ENCODE measurements at places on chromosomes 11 and 22.

DNA sequence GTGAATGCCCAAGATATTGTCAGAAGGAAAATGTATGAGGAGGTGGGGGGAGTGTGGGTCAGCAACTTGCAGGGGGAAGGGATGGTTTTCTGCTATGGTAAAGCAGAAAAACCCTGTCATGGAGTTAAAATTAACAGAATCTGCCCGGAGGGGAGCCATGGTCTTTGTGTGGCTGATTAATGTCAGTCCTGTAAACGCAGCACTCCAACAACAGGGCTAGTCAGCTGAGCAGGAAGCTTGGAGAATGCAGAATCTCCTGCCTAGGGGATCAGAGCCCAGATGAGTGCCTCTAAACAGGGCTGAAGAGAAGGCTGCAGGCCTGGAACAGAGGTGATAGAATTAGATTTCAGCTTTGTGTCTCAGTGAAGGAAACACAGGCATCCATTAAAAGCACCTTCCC lies 140.9 kb upstream of the MTNR1B start:
- H3K27me3 ChIP-seq, result no peaks in the 10 kb centered on the region
- peak overlapping the region; percentile 64 for H3K27ac ChIP-seq
- H3K4me1 ChIP-seq, result peaks cover 24% of the 10 kb centered on the region
- no peak for DNase-seq

DNA sequence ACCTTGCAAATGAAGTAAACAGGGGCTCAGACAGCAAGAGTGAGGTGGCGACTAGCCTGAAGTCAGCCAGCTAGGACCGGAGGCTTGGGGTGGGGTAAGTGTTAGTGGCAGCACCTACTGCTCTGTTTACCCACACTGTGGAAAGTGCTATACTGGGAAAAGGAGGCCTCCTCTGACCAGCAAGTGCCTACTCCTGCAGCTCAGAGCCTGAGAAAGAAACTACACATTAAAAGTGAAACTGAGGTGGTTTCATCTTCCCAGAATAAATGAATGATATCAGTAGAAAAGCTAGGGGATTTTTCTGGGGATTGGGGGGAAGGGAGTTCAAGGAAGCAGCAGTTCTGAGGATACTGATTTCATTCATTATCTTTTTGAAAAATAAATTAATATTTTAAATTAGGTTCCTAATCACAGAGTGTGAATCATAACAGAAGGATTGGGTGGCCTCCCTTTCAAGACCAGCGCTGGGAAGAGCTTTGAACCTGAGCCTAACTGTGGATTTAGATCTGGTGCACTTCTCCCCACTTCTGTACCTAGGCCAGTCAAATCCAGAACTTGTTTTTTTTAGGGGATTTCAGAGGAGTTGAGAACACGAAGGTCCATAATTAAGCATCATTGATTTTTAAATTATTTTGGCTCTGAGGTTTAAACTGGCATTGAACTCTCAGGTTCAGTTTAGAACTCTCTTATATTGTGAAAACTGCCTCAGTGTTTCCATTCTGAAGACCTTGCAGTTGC lies 48.1 kb upstream of the GRAMD1B start:
- H3K4me3 ChIP-seq, result no peak overlapping the region
- no peak for DNase-seq
- H3K27ac ChIP-seq, result no peak overlapping the region
- peaks cover 16% of the 10 kb centered on the region for H3K27me3 ChIP-seq

DNA sequence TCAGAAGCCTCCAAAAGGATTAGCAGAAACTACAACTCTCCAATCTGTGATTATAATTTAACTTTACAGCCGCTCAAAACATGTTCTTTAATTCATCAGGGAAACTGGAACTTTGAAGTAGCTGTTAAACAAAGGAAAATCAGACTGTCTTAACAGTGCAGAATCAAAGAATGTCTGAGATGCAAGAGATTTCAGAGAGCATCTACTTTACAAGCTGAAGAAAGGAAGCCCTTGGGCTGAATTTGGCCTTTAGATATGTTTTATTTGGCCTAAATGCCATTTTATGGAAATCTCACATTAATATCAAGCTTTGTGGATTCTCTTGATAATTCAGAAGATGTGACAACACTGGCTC lies 281.5 kb upstream of the CTSC start:
- no peaks in the 10 kb centered on the region for H3K36me3 ChIP-seq
- H3K27me3 ChIP-seq, result no peaks in the 10 kb centered on the region
- H3K4me3 ChIP-seq, result no peak overlapping the region
- peaks cover 16% of the 10 kb centered on the region for H3K4me1 ChIP-seq
- no peak for DNase-seq

GRCh38 chr22:32905400-32905799 lies 103.9 kb downstream of the TIMP3 start:
- peaks cover 4% of the 10 kb centered on the region for H3K27me3 ChIP-seq
- H3K4me1 ChIP-seq, result peaks cover 6% of the 10 kb centered on the region
- H3K36me3 ChIP-seq, result no peaks in the 10 kb centered on the region
- DNase-seq, result no peak

- peaks cover 3% of the 10 kb centered on the region for H3K36me3 ChIP-seq
- peak overlapping the region; percentile 95 for H3K27ac ChIP-seq
- H3K4me3 ChIP-seq, result peak overlapping the region; percentile 81
- peaks cover 40% of the 10 kb centered on the region for H3K4me1 ChIP-seq
- DNase-seq, result peak; percentile 31
Observed at GRCh38 chr11:71452199-71453036, 585 bp upstream of the NADSYN1 start.

- H3K36me3 ChIP-seq, result no peaks in the 10 kb centered on the region
- no peak for DNase-seq
- no peak overlapping the region for H3K27ac ChIP-seq
- H3K4me3 ChIP-seq, result no peak overlapping the region
Observed at GRCh38 chr22:36806835-36807234, 10.0 kb downstream of the PVALB start.

GRCh38 chr11:70247042-70247709 lies 23.3 kb upstream of the PPFIA1 start:
- peaks cover 4% of the 10 kb centered on the region for H3K4me1 ChIP-seq
- H3K27ac ChIP-seq, result no peak overlapping the region
- no peaks in the 10 kb centered on the region for H3K36me3 ChIP-seq
- no peak overlapping the region for H3K4me3 ChIP-seq

DNA sequence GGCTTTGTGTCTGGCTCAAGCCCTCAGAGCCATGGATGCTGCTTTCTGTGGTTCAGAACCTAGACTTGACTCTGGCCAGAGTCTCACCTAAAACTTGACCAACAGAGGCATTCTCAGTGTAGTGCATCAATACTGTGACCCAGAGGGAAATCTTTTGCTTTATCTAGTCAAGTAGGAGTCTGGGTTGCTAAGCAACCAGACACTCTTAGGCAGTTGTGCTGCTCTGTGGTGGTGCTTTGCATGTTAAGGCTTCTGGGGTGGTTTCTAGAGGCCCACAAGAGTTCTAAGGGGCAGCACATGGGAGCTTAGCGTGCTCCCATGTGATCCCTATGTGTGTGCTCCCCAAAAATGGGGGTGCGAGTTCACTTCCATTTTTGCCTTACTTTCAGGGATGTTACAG lies 224.6 kb upstream of the PLET1 start:
- H3K4me1 ChIP-seq, result no peaks in the 10 kb centered on the region
- no peak overlapping the region for H3K4me3 ChIP-seq
- no peak for DNase-seq
- no peaks in the 10 kb centered on the region for H3K36me3 ChIP-seq

DNA sequence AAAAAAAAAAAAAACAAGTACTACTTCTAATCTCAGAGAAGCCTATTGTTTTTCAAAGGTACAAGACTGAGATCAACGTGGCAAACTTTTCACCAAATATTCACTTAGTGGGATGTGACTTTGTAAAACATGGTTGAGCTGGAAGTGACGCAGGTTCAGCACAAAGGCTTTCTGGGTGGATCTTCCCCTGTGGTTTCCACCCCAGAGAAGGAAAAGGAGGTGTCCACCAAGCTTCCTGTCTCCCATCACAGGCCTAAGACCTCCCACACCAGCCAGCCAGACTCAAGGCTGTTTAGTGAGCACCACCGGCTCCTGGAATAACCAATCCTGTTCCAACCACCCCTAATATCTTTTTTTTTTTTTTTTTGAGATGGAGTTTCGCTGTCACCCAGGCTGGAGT lies 5.7 kb downstream of the TMEM184B start:
- H3K27me3 ChIP-seq, result no peaks in the 10 kb centered on the region
- peaks cover 6% of the 10 kb centered on the region for H3K36me3 ChIP-seq
- DNase-seq, result no peak
- no peak overlapping the region for H3K4me3 ChIP-seq

- H3K27me3 ChIP-seq, result no peaks in the 10 kb centered on the region
- no peak overlapping the region for H3K27ac ChIP-seq
- H3K36me3 ChIP-seq, result peaks cover 10% of the 10 kb centered on the region
- DNase-seq, result no peak
- no peak overlapping the region for H3K4me3 ChIP-seq
- H3K4me1 ChIP-seq, result peaks cover 12% of the 10 kb centered on the region
Observed at GRCh38 chr22:46237453-46238124, 12.5 kb downstream of the CDPF1 start.

DNA sequence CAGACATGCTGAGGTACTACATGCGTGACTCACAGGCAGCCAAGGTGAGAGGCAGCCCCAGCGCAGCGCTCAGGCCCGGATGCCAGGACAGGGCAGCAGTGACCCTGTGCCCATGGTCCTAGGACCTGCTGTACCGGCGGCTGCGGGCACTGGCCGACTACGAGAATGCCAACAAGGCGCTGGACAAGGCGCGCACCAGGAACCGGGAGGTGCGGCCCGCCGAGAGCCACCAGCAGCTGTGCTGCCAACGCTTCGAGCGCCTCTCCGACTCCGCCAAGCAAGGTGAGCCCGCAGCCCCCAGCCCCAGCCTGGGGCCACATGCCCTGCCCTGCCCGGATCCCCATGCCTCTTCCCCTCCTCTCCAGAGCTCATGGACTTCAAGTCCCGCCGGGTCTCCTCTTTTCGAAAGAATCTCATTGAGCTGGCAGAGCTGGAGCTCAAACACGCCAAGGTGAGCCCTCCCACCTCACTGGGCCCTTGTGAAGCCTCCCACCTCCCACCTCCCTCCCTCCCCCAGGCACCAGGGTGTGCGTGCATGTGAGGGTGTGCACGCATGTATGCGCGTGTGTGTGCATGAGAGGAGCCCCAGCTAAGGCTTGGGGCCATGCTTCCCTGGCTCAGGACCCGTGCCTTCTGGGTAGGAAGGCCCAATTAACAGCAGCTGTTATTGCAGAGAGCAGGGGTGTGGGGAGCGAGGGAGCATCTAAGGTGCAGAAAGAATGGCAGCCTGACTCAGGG lies 5.3 kb downstream of the CFL1 start:
- no peaks in the 10 kb centered on the region for H3K27me3 ChIP-seq
- DNase-seq, result no peak
- no peak overlapping the region for H3K4me3 ChIP-seq
- peaks cover 31% of the 10 kb centered on the region for H3K36me3 ChIP-seq

- peaks cover 21% of the 10 kb centered on the region for H3K36me3 ChIP-seq
- H3K27me3 ChIP-seq, result no peaks in the 10 kb centered on the region
- H3K4me3 ChIP-seq, result no peak overlapping the region
- H3K4me1 ChIP-seq, result peaks cover 2% of the 10 kb centered on the region
- H3K27ac ChIP-seq, result peak overlapping the region; percentile 59
- no peak for DNase-seq
Observed at GRCh38 chr22:19361501-19362103, 69.9 kb downstream of the HIRA start.

- no peak for DNase-seq
- H3K27me3 ChIP-seq, result no peaks in the 10 kb centered on the region
- H3K4me3 ChIP-seq, result no peak overlapping the region
- H3K36me3 ChIP-seq, result no peaks in the 10 kb centered on the region
Observed at GRCh38 chr11:9601876-9602199, 28.4 kb downstream of the WEE1 start.

DNA sequence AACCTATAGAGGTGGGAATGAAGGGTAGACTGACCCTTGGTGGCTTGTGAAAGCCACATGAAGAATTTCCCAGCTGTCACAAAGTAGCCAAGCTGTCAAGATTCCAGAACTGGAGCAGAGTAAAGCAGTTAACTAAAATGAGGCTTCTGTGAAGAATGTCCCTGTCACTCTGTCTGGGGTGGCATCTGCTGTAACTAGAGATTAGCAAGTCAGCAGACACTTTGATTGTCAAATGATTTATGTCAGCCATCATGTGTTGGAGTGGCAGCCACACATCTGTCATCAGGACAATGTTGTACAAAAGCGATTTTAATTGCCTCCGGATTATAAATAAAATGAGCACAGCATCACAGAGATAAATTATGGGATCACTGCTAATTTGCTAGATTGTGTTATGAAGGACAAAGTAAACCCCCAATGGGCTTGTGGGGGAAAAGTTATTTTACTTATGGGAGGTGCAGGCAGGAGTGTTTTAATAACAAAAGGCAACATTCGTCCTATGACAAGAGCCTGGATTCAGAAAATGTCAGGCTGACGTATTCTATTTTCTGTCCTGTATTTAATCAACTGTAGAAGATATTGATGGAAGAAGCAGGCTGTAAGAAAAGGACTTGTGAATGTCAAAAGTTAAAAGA lies 270.9 kb downstream of the FAM181B start:
- DNase-seq, result no peak
- no peaks in the 10 kb centered on the region for H3K36me3 ChIP-seq
- H3K4me3 ChIP-seq, result no peak overlapping the region
- H3K4me1 ChIP-seq, result no peaks in the 10 kb centered on the region
- no peak overlapping the region for H3K27ac ChIP-seq

- peaks cover 7% of the 10 kb centered on the region for H3K27me3 ChIP-seq
- no peak overlapping the region for H3K27ac ChIP-seq
- no peaks in the 10 kb centered on the region for H3K36me3 ChIP-seq
- DNase-seq, result no peak
- no peak overlapping the region for H3K4me3 ChIP-seq
- peaks cover 2% of the 10 kb centered on the region for H3K4me1 ChIP-seq
Observed at GRCh38 chr22:26238596-26238995, 69.3 kb downstream of the SEZ6L start.

DNA sequence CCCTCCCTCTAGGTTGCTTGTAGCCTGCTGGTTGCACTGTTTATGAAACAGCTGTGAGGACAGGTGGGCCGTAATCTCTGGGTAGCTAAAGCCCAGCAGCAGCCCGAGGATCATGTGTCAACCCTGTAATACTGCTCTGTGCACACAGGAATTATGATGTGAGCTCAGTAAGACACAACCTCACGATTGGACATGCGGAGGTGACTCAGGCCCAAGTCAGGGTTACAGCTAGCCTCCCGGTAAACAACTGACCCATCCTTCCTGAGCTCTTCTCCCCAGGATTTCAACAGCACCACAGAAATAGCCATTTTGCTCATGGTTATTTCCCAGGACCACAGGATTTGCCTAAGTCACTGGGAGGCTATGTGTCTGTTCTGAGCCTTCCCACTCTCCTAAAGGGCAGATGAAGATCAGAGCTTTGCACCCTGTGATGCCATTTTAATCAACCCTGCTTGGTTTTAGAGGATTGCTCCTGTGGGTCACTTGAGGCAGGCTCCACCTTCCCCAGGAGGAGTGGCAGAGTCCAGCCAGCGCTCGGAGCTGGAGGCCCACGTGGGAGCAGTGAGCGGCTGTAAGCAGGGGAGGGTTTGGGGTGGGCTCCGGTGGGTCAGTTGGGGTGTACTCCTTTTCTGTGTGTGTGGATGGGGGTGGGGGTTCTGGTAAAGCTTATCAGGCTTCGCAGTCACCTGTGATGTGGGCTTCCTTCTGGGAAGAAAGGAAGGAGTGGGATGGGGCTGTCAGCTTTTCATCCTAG lies at the start of gene AMPD3:
AMPD3 (plus strand) TSS at position 387 of the 754 bp plus-strand sequence. CDS start 6,256 bp downstream, outside the sequence.
- peak within 1 kb of the TSS; percentile 59 for H3K27ac ChIP-seq
- DNase-seq, result no peak
- H3K27me3 ChIP-seq, result peaks cover 6% of the 10 kb centered on the region
- H3K36me3 ChIP-seq, result no peaks in the 10 kb centered on the region

GRCh38 chr11:31827455-31828206 lies 16.5 kb upstream of the PAX6 start:
- peak overlapping the region; percentile 30 for H3K27ac ChIP-seq
- H3K36me3 ChIP-seq, result no peaks in the 10 kb centered on the region
- no peak for DNase-seq
- H3K27me3 ChIP-seq, result peaks cover 78% of the 10 kb centered on the region
- no peak overlapping the region for H3K4me3 ChIP-seq

- H3K27ac ChIP-seq, result no peak within 1 kb of the TSS
- H3K4me1 ChIP-seq, result no peaks in the 10 kb centered on the region
- no peak for DNase-seq
- H3K27me3 ChIP-seq, result peaks cover 56% of the 10 kb centered on the region
- H3K36me3 ChIP-seq, result peaks cover 2% of the 10 kb centered on the region
Observed at GRCh38 chr22:36860821-36861659, at the start of gene NCF4. Gene NCF4 (plus strand): TSS chr22:36861006. CDS start chr22:36861172, 166 bp downstream.
